Activated CD4-positive, alpha-beta T cell treated with anti-CD3 and anti-CD28 coated beads, Interleukin-2, amount 50 U/mL, for 24 hours (primary cell): ENCODE measurements at places on chromosomes 12 and 14.

- no peak for DNase-seq
Measured at GRCh38 chr12:66786531-66787308, 107.8 kb upstream of the GRIP1 start.

DNA sequence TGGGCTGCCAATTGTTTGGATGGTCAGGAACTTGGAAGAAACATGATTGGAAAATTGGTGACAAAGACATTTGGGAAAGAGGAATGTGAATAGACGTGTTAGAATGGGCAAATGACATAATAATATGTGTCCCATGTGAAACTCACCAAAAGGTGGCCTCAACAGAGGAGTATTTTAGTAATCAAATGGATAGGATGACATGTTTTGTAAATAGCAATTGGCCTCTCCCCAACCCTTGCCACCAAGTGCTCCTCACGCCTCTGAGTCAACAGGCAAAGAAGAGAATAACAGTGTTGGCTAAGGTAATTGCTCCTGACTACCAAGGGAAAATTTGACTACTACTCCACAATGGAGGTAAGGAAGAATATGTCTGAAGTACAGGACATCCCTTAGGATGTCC lies 81.4 kb downstream of the ATXN7L3B start:
- no peak for DNase-seq

DNA sequence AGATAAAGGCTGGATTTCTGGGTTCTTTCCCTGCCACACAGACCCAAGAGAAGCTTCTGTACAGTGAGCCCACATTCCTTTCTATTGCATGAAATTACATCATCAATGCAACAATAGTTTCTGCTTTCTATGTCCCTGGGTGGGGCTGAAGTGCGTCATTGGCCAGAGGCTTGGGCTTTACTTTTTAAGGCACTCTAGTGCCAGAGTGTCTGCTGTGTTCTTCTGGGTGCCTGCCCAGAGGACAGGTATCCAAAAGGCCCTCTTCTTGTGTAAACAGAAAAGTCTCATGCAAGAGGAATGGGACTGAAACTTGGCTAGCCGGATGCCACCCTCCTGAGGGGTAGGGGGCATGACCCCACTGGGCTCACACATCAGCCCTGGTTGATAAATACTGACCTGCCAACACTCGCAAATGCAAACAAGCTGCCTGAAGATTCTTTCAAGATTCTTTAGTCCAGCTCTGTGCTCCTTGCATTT lies 5.9 kb downstream of the KRT86 start:
- no peak for DNase-seq

DNA sequence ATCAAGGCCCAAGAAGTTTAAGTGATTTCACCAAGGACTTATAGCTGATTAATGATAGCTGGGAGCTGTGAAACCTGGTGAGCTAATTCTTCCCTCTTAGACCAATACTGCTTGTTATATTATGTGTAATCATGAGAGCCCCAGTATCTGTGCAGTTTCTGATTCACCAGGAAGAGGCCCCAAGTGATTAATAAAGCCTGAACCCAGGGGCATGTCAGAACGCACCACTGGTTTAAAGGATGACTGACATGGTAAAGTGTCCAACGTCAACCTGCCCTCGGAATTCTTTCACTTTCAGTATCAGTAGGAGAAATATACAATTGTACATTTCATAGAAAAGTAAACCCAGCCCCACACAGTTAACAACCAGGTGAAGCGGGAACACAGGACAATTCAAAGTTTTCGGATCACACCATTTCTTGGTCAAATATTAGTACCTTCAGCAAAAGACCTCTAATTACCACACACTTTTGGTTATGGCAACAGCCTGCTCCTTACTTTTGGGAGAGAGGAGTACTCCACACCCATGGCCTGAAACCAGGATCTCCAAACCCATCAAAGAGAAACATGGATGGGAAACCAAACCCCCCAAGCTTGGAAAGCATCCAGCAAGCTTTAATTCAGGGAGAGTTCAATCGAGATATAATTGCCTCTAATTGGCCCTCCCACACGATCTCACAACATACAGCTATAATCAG lies 28.5 kb downstream of the TMCC3 start:
- no peak for DNase-seq

DNA sequence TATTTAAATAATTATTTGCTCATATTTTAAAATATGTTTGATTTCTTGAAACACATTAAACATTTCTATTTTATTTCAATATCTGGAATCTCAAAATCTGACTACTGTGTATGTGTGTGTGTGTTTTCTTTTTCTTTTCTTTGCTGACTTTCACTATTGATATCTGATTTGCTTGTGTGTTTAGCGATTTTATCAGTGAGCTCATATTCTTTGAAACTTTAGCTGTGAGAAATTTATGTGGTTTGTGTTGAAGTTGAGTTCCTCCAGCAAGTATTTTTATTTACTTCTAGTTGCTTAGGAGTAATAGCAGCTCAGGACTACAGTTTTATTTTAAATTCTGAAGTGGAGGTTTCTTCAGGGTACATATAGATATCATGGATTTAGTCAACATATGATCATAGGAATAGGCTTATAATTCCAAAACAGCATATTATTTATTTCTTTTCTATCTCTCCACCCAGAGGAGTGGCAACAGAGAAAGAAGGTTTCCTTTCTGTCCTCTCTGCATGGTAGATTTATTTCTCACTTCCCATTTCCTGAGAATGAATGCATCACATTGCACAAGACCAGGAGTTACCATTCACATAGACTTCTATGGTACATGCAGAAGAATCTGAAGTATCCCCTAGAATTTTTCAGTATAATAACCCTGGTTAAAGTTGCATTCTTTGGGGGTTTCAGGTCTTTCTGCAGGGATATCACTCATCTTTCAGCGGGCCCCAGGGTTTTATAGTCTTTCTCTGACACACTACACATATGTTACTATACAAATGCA lies 60.5 kb downstream of the PTPRQ start:
- no peak for DNase-seq

GRCh38 chr14:97581016-97581415 lies 783.8 kb downstream of the VRK1 start:
- DNase-seq = no peak

DNA sequence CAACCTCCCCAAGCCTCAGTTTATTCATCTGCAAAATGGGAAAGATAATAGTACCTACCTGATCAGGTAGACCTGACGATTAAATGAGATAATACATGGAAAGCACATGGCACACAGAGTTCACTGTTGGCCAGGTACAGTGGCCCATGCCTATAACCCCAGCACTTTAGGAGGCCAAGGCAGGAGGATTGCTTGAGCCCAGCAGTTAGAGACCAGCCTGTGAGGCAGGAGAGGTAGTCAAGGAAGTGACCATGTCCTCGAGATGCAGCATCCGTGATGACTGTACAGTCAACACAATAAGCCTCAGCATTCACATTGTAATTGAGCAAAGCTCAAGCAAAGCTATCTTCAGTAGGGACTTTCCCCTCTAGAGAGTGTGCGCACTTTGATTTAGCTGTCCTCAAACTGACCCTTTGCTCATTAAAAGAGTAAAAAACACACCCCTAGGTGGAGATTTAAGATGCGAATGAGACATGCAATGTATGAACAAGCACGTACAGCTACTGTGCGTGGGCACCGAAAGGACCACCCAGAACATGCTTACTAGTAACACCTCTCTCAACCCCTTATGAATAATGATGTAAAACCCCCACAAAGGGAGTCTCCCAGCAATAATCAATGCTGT lies 9.9 kb downstream of the ISCU start:
- DNase-seq = no peak

GRCh38 chr12:42474391-42474790 lies 115.2 kb downstream of the PRICKLE1 start:
- DNase-seq = no peak

GRCh38 chr12:51421266-51421884 lies 3.3 kb upstream of the SLC4A8 start:
- no peak for DNase-seq

- DNase-seq = no peak
Measured at GRCh38 chr12:123840765-123841425, 78.8 kb downstream of the DNAH10 start.

- no peak for DNase-seq
Measured at GRCh38 chr14:29310757-29311156, 544.2 kb downstream of the FOXG1 start.

DNA sequence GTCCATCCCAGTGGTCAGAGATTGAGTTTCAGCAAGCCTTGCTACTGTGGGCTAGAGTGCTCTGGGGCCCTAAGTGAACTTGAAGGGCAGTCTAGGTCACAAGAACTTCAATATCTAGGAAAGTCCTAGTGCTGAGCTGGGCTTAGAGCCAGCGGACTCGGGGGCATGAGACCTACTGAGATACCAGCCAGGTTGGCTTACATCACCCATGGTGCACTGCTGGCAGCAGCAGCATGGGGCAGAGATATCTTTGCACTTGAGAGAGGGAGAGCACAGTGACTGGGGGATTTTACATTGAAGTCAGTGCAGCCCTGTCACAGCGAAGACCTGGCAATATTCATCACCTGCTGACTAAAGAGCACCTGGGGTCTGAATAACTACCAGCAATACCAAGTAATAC lies 158.3 kb upstream of the PRKD1 start:
- DNase-seq = no peak

- no peak for DNase-seq
Measured at GRCh38 chr14:68283378-68284123, 464.0 kb downstream of the RAD51B start.

GRCh38 chr12:115097416-115097815 lies 413.4 kb upstream of the TBX3 start:
- DNase-seq = no peak

DNA sequence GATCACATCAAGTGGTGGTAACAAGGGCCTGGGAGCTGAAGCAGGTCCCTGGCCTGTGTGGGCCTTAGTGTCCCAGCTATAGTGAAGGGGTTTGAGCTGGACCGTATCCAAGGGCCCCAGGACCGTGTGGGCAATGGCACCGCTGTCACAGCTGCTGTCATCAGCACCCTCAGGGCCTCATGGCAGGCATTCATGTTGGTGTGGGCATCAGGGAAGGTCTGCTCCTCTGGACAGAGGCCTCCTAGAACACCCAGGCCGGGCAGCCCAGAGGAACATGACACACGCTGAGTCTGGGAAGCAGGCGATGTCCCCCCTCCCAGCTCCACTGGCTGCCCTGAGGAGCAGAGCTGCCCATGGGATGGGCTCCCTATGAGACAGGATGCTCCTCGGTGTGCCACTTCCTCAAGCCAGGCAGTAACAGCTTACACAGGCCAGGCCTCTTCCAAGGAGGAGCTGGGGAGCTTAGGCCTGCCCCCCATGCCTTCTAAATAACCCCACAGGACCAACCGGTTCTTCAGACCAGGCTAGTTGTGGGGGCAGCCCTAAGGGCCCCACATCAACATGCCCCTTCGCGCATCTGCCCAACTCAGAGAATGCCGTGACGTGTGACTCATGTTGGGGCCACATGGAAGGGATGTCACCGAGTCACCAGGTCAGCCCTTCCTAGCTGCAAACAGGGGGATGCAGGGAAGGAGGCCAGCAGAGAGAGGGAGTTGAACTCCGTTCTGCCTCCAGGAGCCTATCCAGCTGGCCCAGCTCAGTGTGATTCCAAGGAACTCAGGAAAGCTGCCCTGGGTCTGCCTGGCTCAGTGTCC lies 80.4 kb downstream of the PITPNM2 start:
- no peak for DNase-seq

DNA sequence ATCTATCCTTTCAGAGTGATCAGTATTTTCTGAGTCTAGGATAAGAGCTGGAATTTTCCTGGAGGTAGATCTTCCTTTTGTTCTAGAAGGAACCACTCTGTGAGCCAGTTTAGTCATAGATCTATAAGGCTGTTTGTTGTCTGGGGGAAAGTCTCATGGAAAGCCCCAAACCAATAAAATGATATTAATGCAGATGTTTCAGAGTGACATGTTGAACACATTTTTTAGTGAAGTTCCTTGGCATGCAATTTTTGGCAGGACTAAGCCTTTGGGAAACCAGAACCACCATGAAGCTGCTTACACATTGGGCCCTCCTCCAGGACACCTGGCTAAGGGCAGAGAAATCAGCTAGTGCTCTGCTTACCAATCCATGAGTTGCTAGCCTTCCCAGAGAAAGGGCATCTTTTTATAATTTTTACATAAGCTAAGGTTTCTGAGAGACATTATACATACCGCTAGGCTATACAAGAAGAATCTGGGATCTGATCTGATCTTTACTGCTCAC lies 101.5 kb upstream of the PCED1B start:
- no peak for DNase-seq

- DNase-seq = no peak
Measured at GRCh38 chr12:92434607-92435025, 268.2 kb upstream of the PLEKHG7 start.

GRCh38 chr12:62692884-62693283 lies 226.3 kb downstream of the MON2 start:
- no peak for DNase-seq

DNA sequence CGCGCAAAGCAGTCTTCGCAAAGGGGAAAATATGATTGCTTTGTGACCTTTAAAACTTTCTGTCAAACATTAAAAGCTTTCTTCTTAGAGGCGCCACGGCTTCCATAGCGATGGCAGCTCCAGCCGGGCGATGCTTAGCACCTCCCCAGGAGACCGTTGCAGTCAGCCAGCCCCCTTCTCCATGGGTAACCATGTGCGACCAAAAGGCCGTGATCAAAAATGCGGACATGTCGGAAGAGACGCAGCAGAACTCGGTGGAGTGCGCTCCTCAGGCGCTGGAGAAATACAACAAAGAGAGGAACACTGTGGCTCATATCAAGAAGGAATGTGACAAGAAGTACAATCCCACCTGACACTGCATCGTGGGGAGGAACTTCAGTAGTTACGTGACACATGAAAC lies 12.7 kb upstream of the STON2 start:
- DNase-seq = no peak

GRCh38 chr12:124306686-124307555 lies 12.0 kb downstream of the RFLNA start:
- DNase-seq = no peak

GRCh38 chr12:4168036-4168435 lies 105.5 kb upstream of the CCND2 start:
- no peak for DNase-seq

GRCh38 chr14:86570371-86570770 lies 1040.4 kb downstream of the FLRT2 start:
- no peak for DNase-seq

GRCh38 chr12:124938587-124938986 lies 24.1 kb upstream of the UBC start:
- no peak for DNase-seq

DNA sequence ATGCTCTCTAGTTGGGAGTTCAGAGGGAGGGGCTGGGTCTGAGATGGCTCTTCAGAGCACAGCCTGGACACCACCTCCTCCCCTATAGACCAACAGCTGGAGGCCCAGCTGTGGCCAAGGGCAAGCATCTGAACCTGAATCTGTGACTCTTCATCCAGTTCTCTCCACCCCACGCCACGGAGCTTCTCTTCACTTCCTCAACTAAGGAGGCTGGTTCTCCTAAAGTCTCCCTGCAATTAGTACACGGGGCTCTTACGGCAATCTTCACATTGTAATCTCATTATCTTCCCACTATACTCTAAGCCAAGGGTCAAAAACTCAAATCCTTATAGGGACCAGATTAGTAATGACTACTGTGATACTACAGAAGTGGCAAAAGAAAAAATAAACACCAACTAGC lies 9.8 kb downstream of the NRDE2 start:
- no peak for DNase-seq

- no peak for DNase-seq
Measured at GRCh38 chr12:48961801-48962200, 4.5 kb upstream of the ARF3 start.

- DNase-seq = no peak
Measured at GRCh38 chr14:45177076-45177475, 41.3 kb downstream of the FANCM start.

- no peak for DNase-seq
Measured at GRCh38 chr12:78167510-78167909, 336.8 kb downstream of the NAV3 start.

GRCh38 chr14:53953002-53953827 lies 3.4 kb downstream of the BMP4 start:
- no peak for DNase-seq
